ENCODE measurements at places on chromosomes 1 and 21.

GRCh38 chr1:112711670-112712069 lies 3.5 kb downstream of the PPM1J start:
- no peak for DNase-seq

GRCh38 chr21:36255663-36256062 lies 64.3 kb upstream of the MORC3 start:
- no peak for DNase-seq

DNA sequence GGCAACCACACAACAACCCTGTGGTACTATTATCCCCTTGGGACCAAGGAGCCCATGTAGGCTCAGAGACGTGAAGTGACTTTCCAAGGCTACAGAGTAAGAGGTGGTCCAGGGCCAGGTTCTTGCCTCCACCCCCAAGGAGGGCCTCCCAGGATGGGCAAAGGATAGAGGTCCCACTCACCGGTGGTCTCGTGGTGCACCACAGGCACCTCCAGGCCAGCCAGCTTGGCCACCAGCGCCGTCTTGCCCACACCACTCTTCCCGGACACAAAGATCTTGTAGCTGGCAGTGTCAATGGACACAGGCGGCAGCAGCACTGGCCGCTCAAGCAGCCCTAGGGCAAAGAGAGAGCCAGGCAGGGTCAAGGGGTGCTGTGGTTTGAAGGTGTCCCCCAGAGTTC lies 3.6 kb downstream of the CPLANE2 start:
- DNase-seq: no peak

- no peak for DNase-seq
Measured at GRCh38 chr1:24094554-24094953, 17.4 kb downstream of the MYOM3 start.

DNA sequence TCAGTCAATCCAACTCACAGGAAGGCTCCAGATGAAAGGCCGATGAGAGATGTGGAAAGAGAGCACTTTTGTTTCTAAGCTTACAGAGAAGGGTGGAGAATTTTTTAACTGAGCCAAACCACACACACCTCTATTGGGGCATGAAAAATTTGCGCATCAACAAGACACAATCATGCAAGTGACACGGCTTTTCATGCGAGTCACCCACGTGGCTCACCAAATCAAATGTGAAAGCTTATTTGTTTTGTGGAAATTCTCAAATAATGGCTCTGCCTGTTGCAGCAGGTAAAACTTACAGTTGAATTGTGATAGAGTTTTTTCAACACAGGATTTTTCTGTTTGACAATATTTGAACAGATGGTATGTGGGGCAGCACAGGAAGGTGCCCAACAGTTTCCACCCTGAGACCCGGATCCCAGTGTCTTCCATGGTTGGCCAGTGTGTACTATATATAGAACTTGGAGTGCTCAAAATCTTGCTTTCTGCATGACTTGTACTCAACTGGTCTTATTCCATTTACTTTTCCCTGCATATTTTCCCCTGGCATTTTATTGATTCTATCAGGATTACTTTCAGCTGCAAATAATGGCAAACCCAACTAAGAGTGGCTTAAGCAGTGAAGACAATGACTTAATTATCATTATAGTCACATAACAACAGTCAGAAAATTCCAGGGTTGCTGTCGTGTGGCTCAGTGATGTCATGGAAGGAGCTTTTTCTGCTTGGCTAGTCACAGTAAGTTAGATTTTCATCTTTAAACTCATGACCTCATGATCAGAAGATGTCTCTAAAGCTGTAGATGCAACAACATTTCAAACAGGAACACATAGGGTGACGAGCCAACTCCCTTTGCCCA lies 90.6 kb upstream of the SIM2 start:
- no peak for DNase-seq

GRCh38 chr1:1401457-1402010 lies 2.4 kb upstream of the CCNL2 start:
- DNase-seq: no peak

DNA sequence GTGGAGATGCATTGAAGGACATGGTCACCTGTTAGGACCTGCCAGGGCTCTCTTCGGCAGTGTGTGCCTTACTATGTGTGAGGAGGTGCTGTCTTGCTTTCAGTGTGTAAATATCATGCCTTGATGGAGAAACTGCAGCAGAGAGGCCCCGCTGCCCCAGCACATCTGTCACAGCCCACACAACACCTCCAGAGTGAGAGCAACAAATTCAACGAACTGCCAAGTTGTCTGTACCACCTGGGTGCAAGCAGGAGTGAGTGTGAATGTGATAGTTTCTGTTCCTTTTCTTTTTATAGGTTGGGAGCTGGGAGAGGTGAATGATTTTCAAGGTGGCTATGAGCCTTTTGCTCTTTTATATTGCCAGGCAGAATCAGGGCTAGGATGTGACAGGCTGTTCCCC lies 114.6 kb upstream of the KIAA0040 start:
- DNase-seq: no peak

GRCh38 chr1:145936247-145936646 lies 9.0 kb upstream of the RBM8A start:
- DNase-seq: no peak
